Mesenteric fat pad (tissue), 1 donor: ENCODE measurements at places on chromosomes 2 and 18. TPM values are rescaled to one million over a fixed set of nuclear protein-coding genes. Genes with fewer than 3 reads are reported as not detected.

RUFY4 gene
- 0.42 TPM for total RNA-seq

ASAP2 gene
- 22.9 TPM for total RNA-seq

TXNDC2 gene
- total RNA-seq: 0.22 TPM

SCYGR4 gene
- total RNA-seq: not detected

CRACDL gene
- total RNA-seq: 7.9 TPM

ZBTB7C gene
- total RNA-seq: 14.2 TPM

ATP8B1 gene
- 7.8 TPM for total RNA-seq

ITPRIPL1 gene
- 3.1 TPM for total RNA-seq

HES6 gene
- total RNA-seq: 4.3 TPM

- DNase-seq: no peak
These were observed 751.8 kb downstream of the TSN start for GRCh38 chr2:122507261-122507660.

GRCh38 chr18:27206411-27206810 lies 21.3 kb upstream of the CHST9 start:
- no peak for DNase-seq

- DNase-seq: no peak
These were observed 99.8 kb downstream of the PTPN4 start for GRCh38 chr2:119859528-119859927.

DNA sequence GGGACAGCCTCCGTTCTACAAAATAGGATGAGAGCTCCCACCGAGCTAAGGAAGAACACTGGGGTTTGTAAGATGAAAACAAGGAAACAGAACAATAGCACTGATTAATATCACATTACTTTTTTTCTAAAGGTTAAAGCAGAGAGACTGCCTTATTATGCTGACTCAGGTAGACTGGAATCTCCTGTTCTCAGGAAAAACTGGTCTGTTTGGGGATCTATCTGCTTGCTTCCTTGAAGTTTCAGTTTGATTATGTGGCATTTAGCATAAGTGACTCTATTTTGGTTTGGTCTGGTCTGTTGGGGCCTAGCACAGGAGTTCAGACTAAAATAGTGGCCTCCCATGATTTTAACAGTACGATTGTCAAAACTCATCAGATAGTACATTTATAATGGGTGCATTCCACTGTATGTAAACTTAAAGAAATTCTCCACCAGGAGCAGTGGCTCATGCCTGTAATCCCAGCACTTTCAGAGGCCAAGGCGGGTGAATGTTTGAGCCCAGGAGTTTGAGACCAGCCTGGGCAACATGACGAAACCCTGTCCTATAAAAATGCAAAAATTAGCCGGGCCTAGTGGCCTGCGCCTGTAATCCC lies 64.1 kb upstream of the NDUFV2 start:
- no peak for DNase-seq

DNA sequence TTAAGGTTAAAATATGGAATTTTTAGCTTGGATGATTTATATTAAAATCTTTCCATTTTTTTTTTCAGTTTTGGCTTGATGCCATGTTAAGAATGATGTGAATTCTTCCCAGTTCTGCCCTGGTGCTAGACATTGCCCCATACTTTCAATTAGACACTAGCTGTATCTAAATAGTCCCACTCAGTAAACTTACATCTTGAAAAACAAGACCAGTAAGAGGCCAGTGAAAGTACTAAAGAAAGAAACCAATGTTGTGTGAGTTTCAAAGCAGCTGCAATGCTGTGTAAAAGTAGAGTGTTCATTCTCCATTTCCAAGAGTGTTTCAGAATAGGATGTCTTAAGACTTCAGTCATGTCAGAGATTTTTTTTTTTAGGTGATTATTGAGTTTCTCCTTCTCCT lies 40.0 kb upstream of the CYBRD1 start:
- DNase-seq: no peak

DNA sequence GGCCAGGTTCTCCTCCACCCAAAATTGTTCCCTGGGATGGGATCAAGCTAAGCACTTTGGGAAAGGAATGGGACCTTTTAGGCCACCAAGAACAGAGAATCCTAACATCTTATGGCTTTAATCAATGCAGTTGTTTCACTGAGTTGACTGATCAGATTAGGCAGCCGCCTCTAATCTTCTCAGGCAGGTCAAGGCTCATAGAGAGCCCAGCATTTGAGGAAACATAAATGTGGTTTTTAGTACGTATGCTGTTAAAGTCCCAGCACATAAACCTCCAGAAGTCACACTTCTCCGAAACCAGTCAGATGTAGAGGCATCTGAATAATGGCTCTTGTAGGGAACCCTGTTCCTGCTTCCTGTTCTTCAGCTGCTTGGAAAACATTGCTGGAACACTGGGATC lies 99.5 kb upstream of the RMDN2 start:
- DNase-seq: no peak

- no peak for DNase-seq
These were observed 402.4 kb downstream of the SATB2 start for GRCh38 chr2:199055336-199055735.

DNA sequence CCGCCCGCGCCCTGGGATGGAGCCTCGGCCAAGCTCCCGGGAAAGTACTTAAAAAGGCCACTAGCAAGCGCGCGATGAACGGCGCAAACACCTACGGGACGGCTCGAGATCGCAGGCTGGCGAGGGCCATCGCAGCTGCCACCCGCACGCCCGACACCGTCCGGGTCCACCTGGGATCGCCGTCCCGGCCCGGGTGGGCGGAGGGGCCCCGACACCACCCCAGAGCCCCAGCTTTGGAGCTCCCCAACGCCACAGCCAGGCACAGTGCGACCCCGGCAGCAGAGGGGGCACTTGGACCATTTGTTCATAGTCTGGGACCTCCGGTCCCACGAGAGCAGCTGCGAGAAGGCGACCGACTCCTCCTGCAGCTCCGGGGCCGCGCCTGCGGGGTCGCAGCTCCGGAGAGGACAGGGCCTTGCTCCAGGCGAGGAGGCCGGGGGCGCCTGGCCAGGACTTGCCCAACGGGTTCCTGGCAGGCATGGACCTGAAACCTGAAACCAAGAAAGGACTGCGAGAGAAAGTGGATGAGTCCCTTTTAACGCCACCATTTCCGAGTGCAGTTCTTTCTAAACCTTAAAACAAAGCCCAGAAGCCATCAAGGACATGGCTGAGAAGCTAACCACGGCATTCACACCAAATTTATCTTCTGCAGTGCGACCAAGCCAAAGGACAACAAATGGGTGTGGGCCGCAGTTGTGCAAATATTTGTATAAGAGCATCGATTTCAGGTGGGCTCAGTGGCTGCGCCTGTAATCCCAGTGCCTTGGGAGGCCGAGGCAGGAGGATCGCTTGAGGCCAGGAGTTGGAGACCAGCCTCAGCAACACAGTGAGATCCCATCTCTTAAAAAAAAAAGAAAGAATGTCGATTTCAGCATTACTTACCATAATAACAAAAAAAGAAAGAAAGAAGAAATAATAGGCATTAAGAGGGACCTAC lies 54.0 kb upstream of the IMP4 start:
- DNase-seq: no peak

- DNase-seq: no peak
These were observed 157.4 kb downstream of the LTBP1 start for GRCh38 chr2:33104052-33104623.

DNA sequence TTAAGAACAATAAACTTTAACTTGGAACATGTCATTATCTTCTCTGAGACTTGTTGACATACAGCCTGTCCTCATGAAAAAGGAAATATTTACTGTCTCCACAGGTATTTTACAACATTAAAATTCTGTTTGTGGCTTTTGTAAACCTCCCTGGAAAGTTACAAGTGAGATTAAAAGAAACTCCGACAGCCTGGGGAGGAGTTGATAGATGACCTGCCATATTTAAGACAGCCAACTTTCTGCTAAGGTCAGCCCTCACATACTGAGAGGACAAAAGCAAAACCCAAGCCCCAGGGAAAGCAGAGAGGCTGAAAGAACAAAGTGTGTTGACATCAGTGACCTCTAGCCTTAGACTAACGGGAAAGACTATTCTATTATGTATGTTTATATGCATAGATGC lies 350.2 kb downstream of the RIT2 start:
- DNase-seq: no peak

DNA sequence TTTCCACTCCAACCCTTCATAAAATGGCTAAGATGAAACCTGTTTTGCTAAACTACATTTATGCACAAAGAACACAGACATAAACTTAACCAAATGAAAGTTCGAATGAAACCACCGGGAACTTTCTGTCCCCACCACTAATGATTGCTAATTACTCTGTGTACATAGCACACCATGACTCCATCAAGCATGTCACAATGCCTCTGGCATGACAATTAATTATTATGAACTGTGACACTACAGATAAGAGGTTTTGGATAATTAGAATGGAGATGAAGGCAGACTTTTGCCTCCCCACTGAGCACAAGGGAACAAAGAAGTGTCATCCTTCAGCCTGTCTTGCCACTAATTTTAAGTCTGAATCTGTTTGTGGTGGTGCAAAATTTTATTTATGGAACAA lies 1.5 kb downstream of the DAPL1 start:
- DNase-seq: no peak

GRCh38 chr2:161938335-161938734 lies 135.7 kb downstream of the DPP4 start:
- DNase-seq: no peak

GRCh38 chr18:58052960-58053359 lies 8.9 kb downstream of the NEDD4L start:
- DNase-seq: no peak

DNA sequence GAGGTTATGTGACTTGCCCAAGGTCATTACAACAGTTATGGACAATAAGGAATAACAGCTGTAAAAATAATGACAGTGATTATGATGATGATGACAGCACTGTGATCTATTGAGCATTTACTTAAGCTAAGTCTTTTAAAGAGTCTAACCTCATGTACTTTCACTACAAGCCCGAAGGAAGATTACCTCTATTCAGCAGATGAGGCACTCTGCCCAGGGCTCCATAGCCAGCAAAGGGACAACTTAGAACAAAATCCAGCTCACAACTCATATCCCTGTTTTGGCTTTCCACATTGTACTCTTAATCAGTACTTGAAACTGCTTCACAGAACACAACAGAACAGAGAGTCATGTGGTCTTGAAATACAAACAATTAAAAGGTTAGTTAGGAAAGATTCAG lies 290.2 kb downstream of the ZNF385B start:
- no peak for DNase-seq

DNA sequence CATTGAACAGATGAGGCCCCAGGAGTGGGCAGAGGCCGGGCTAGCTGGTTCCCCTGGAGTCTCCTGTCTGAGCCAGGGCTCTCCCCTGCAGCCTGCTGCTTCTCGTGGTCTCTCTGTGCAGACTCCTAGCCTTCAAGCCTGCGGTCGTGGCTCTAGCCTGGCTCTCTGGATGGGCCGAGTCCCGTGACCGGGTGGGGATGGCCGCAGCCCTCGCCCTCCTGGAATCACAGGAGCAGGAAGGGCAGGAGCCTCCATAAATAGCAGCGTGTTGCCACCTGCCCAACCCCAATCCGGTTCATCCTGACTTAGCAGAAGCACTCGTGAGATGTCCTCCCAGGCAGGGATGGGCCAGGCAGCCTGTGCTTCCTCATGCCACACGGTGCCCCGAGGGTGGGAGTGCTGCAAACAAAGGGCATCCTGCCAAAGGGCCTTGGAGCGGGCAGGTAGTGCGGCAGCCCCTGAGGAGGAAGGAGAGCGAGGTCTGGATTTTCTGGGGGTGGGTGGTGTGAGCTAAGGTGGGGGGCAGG lies 43.9 kb downstream of the FOSL2 start:
- DNase-seq: peak; percentile 89

DNA sequence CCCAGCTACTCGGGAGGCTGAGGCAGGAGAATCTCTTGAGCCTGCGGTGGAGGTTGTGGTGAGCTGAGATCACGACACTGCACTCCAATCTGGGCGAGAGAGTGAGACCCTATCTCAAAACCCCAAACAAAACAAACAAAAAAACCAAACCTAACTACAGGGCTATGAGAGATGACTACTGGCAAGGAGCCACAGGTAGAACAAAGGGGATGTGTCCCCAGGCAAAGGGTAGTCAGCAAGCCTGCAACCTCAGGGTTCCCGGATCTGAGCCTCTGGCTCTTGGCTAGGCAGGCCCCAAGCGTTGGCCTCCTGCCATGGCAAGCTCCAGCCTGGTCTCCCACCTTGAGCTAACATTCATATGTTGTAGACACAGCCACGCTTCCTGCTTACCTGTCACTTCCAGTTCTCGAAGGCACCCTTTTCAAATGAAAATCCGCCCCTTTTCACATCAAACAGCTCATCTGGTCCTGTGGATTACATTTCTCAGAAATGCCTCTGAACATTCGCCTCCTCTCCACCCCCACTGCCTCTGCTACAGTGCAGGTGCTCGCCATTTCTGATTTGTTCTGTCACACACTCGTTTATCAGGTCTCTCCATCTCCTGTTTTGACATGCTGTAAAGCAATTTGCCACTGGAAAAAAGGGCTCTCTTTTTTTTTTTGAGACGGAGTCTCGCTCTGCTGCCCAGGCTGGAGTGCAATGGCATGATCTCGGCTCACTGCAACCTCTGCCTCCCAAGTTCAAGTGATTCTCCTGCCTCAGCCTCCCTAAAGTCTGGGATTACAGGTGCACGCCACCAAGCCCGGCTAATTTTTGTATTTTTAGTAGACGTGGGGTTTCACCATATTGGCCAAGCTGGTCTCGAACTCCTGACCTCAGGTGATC lies 13.1 kb upstream of the ACTR3 start:
- no peak for DNase-seq

DNA sequence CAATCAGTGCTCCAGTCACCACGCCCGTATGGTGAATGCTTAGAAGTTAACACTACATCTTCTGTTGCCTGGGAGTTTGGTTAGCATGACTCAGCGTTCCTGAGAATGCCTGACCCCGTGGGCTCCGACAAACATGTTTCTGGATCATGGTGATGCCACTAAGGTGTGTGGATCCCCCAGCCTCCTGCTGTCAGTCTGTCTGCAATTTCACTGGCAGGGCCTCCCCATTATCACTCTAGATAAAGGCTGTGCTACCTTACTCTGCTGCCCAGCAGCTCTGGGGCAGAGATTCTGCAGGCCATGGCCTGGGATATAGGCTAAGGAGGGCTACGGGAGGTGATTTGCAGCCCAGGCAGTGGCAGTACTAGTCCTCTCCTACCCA lies 66.0 kb downstream of the STPG4 start:
- peak; percentile 53 for DNase-seq

DNA sequence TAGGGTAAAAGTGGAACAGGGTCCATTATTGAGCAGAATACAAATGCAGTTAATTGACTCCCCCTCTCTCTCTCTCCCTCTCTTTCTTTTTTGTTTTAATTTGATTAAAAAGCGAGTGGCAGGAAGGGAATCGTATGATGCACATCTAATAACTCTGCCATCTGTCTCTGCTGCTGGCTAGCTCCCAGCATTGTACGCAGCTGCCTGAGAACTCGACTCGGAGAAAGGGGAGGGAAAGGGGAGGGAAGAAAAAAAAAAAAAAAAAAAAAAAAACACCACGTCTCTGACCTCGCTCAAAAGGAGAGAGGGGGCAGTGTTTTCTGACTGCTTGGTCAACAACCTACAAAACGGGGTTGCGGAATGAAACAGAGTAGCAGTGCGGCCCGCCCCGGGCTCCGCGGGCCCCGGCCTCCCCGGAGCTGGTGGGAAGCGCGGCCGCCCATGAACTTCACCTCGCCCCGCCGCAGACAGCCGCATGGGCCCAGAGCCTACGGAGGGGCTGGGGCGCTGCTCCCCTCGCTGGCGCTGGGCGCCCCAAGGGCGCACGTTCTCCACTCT lies 265.7 kb downstream of the TCF4 start:
- DNase-seq: no peak
